ENCODE measurements at places on chromosomes 16 and 17.

DNA sequence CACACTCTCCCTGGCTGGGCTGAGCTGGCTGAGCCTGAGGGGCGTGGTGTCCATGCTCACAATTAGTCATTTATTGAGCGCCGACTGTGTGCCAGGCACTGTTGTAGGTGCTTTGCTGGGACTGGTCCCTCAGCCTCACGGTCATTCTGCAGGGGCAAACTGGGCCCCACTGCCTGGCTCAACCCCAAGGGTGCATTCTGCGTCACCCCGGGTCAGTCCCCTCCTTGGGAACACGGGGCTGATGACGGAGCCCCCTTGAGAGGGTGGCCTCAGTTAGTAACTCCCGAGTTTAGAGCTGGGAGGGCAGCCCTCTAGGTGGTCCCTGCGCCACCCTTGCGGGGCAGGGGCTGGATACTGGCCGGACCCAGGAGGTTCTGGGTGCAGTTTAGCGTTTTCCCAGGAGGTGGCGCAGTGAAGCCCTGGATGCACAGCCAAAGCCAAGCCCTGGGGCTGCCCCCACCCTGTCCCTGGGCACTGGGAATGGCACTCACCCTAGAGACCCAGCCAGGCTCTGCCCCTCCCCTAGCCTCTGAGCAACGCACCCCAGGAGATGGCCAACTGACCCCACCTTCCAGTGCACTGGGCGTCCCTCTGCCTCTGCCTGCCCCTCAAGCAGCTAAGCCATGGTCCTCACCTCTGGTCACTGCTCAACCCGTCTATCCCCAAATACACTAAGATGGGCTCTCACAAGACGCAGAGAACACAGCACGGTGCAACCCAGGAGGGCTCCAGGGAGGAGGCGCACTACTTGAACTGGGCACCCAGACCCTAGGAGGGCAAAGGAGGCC lies 243.2 kb upstream of the GSE1 start:
- no peak for DNase-seq

- DNase-seq, result no peak
These were observed 883 bp upstream of the TAF15 start for GRCh38 chr17:35808240-35808961.

- no peak for DNase-seq
These were observed 20.1 kb downstream of the IRX3 start for GRCh38 chr16:54266363-54266955.

DNA sequence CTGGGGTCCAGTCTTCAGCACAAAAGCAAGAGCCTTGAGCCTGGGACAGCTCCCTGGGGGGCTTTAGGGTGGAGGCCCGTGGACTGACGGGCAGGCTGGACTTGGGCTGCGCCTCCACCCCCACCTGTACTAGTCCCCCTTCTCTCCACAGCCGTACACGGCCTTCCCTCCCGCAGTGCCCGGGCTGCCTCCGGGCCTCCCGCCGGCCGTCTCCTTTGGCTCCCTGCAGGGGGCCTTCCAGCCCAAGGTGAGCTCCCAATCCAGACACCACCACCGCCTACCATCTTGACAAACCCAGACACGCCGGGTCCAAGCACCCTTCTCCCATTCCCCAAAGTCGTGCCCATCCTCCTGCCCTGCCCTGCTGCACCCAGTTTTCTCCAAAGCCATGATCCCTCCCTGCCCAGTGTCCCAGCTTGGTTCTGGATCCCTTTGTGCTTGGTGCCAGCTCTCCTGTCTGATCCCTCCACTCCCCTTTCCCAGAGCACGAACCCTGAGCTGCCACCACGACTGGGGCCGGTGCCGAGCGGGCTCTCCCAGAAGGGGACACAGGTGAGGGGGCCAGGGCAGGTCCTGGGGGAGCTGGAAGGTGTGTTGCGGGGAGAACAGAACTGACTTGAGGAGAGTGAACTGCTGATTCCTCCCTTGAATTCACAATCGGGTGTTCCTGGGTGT lies 7.1 kb downstream of the FBRS start:
- no peak for DNase-seq

GRCh38 chr16:58125041-58125440 lies 4.1 kb downstream of the CFAP20 start:
- DNase-seq, result no peak

DNA sequence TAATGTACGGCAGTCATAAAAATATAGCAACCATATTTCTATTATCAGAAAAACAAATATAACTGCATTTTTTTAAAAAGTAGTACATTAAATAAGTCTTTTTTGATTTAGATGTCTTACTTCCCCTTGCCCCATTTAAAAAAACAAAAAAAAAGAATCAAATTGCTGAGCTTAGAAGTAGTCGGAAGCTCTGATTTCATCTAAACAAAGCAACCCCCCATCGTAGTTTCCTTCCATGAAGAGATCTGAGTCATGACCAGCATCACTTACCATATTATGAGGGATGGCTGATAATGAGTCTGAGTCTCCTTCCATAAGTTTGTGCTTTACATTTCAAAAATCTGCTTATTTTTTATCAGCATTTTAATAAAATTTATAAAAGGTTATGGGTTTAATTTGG lies 86.2 kb downstream of the ITFG1 start:
- no peak for DNase-seq

- no peak for DNase-seq
These were observed 58.2 kb downstream of the MAF start for GRCh38 chr16:79542237-79542774.
